ENCODE measurements at places on chromosomes 6 and 20.

- DNase-seq: no peak
Measured at GRCh38 chr6:18961566-18961965, 574.4 kb downstream of the RNF144B start.

DNA sequence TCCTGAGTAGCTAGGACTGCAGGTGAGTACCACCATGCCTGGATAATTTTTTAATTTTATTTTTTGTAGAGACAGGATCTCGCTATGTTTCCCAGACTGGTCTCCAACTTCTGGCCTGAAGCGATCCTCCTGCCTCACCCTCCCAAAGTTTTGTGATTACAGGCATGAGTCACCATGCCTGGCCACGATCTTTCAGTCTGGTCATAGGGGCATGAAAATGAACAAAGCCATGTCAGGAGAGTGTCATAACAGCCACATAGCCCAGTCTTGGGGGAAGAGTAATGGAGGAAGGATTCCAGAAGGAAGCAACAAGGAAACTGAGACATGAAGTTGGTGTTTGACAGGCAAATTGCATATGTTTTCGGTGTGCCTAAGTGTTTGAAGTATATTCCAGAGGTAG, 17.0 kb upstream of the SNX3 start:
- no peak for DNase-seq

GRCh38 chr6:16837217-16837972, 76.1 kb upstream of the ATXN1 start:
- no peak for DNase-seq

GRCh38 chr6:24864343-24864742, 65.6 kb upstream of the ARMH2 start:
- DNase-seq: no peak

- DNase-seq: no peak
Measured at GRCh38 chr20:12773936-12774335, 234.8 kb upstream of the SPTLC3 start.

- no peak for DNase-seq
Measured at GRCh38 chr20:25341716-25342680, 48.6 kb downstream of the ABHD12 start.

GRCh38 chr20:1711826-1712601, 54.4 kb upstream of the SIRPG start:
- no peak for DNase-seq

GRCh38 chr20:48295966-48296421, 510.7 kb upstream of the SULF2 start:
- DNase-seq: no peak

- no peak for DNase-seq
Measured at GRCh38 chr20:53734006-53734688, 140.5 kb upstream of the ZNF217 start.

DNA sequence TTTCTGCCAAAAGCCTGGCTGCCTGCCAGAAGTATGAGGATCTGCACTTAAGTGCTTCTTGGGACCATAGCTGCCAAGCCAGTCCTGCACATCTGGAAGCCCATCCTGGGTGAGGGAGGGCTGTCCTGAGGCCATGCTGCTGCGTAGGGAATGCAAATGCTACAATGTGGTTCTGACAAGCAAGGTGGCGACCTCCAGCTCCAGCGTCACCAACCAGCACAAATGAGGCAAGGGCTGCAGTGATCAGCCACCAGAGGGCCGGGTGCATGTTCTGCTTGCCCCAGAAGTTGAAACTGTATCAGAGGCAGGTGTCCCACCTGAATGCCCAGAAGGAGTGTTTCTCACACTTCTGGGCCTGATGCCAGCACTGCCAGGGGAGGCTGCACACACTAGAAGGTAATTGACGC, 99.1 kb upstream of the KCNQ5 start:
- peak; percentile 14 for DNase-seq

DNA sequence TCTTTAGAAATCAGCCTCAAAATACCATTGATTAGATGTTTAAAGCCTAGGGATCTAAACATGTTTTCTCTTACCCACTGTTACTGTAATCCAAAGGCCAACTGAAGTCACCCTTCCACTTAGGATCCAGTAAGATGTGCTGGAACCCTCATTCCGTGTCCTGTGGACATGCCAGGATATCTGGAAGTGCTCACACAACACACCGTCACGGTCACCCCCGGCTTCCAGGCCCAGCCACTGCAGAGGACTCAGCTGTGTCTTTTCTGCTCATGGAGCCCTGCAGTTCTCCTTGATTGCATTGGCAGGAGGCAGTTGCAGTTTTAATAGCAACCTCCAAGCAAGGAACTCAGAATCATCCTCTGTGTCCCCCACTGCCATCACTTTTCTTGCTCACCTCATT, 93.3 kb downstream of the CAP2 start:
- DNase-seq: no peak

DNA sequence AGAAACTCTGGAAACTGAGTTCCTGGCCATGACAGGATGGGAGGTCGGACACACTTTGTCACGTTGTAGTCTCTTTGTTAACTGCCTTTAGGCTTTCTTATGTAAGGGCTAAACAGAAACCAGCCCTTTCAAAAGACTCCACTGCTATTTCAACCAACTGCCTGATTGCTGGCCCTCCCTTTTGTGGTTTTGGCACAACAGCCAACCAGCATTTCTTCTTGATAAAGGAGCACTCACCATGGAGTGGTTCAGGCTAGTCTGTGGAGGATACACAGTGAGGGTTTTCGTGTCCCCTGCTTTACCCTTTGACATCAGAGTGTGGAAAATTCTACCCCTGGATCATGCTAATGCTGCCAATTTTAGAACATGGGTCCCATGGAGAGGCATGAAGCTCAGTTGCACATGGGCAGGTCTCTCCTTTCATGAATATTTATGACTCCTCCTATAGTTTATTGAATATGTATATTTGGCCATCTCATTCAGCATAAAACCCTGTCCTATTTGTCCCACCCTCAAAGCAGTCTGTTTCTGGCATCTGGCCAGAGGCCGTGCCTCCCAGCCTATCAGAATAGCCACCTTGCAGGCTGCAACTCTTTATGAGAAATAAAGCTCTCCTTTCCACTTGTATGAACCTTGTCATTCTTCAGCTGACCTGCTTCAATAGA, 148.3 kb downstream of the HS3ST5 start:
- DNase-seq: no peak

GRCh38 chr6:106882138-106882537, 92.4 kb downstream of the CD24 start:
- DNase-seq: no peak

GRCh38 chr6:131398176-131398575, 174.8 kb upstream of the ARG1 start:
- no peak for DNase-seq

DNA sequence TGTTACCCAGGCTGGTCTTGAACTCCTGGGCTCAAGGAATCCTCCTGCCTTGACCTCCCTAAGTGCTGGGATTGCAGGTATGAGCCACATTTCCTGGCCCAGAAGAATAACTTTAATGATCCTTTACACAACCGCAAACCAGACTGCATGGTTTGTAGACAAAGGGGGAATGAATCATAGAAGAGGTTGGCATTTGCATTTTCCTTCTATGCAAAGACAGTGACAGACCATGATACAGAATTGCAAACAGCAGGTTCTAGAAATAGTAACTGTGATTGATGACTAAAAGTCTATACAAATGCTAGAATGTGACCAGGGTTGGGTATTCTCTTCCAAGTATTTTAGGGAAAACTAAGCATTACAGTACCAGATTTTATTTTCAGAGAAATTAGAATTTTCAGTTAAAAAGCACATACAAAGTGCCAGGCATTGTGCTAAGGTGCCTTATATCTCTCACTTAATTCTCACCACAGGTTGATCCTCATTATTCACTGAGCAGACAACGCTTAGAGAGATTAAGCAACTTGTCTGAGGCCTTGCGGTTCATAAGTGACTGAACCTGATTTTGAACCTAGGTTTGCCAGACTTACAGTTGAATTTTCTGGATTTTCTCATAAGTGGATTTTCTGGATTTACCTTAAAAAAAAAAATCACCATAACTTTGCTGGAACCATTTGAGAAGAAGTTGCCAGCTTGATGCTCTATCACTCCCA, 146.6 kb downstream of the ZFAND3 start:
- no peak for DNase-seq

GRCh38 chr20:44041001-44041400, 126.3 kb downstream of the TOX2 start:
- no peak for DNase-seq

DNA sequence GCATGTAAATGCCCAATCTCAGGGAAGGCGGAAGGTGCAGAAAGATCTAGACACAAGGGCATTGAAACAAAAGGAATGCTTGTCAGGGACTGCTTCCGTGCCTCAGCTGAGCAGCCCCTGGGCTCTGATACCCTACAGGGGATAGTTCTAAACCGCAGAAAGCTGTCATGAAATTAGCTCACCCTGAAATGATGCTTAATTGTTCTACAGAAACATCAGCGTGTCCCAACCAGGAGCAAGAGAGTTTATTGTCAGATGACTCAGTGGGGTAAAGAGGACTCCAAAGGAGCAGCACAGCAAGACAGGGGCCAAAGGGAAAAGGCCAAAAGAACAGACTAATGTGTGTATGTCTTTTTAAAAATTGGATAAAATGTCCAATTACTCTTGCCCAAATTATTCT, 258.4 kb upstream of the JARID2 start:
- no peak for DNase-seq

DNA sequence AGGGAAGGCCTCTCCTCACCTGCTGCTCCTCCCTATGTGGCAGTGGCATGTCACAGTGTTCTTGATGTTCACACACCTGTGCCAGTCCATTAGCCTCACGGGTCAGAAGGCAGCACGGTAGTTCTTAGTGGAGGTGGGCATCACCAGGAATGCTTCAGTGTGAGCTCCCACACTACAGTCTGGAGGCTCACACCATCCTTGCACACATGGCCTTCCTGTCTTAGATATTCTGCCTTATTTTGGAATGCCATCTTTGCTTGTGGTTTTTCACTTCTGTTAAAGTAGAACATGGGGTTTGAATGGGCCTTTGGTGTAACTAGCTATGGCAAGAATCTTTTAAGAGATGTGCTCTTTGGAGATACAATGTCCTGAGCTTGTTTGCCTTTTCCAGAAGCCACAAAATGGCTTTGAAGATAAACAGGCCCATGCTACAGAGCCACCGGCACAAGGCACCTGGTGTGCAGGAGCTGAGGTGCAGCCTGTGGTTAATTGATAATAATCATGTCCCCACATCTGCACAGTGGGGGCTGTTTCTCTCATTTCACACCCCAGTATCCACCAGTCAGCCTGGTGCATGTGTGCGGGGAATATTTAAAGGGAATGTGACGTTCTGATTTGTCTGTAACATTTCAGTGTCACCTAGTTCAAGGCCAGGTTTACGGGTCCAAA, 3.2 kb upstream of the SLC17A9 start:
- no peak for DNase-seq

DNA sequence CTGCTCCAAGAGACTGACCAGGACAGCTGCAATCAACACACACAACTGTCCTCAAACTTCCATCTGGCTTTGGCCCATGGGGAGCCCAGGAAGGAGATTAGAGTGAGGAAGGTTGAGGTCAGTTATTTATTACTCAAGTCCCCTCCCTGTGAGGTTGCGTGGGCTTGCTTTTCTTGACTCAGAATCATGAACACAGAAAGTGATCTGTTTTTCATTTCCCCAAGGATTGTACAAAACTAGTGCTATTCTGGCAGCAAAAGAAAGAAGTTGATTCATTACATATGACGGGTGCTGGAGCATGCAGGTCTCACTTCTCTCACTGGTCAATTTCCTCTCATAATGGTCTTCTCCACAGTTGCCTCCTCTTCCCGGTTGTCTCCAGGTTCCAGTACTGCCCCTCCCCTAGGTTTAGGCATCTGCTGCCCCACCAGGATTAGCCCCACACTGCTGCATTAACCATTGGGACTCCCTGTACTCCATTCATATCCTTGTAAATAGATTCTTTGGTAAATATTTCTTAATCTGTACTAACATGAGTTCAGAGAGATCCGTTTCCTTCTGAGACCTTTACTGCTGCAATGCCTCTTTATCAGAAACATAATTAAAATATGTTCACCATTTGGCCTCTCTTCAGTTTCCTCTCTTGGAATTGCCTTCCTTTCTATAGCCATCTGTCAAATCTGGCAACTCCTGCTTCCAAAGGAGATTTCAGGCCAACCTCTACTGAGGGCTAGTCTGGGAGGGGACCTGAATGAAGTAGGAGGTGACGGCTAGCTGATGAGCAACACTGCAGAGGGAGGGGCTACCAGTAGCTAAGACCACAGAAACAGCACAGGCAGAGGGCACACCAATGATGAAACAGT, 888.8 kb downstream of the QKI start:
- DNase-seq: no peak

GRCh38 chr6:126202707-126203106, 137.2 kb upstream of the CENPW start:
- DNase-seq: no peak

DNA sequence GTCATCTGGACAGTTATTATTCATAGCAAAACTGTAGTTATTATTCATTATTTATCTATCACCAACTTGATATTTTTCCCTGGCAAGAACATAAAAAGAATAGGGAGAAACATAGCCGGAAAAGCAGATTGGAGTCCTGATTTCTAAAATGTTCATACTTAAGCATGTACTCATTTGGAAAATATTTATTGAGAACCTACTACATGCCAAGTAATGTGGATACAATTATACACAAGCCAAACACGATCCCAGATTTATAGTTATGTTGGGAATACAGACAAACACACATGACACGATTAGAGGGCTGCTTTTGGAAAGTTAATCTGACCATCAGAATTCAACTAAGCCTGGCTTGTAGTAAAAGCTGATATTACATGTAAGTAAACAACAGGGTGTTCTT, 30.7 kb downstream of the ARHGAP18 start:
- DNase-seq: no peak

GRCh38 chr20:46185353-46185752, 67.2 kb downstream of the CD40 start:
- DNase-seq: no peak

- no peak for DNase-seq
Measured at GRCh38 chr6:154653853-154654252, 79.4 kb upstream of the SCAF8 start.

DNA sequence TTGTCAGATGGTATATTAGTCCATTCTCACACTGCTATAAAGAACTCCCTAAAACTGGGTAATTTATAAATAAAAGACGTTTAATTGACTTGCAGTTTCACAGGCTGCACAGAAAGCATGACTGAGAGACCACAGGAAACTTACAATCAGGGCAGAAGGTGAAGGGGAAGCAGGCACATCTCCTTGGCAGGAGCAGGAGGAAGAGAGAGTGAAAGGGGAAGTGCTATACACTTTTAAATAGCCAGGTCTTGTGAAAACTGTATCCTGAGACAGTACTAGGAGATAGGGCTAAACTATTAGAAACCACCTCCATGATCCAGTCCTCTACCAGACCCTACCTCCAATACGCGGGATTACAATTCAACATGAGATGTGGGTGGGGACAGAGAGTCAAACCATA, 193.9 kb upstream of the KCNG1 start:
- DNase-seq: no peak

DNA sequence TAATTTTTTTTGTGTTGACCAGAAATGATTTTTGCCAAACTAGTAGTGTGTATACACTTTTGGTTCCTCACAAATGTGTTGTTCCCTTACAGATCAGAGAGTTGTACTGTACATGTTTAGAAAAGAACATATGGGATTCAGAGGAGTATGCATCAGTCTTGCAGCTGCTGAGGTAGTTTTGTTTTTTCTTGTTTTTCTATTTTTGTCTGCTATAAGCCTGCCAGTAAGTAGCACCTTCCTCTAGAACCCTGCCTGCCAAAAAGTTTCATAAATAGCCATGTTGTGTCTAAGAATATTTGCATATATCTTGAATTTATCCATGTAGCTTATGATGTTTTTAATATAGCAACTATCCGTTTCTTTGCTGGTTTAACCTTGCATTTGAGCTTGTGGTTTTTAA, 46.4 kb downstream of the ORC3 start:
- DNase-seq: no peak
